ENCODE measurements at places on chromosomes 3 and 15.

DNA sequence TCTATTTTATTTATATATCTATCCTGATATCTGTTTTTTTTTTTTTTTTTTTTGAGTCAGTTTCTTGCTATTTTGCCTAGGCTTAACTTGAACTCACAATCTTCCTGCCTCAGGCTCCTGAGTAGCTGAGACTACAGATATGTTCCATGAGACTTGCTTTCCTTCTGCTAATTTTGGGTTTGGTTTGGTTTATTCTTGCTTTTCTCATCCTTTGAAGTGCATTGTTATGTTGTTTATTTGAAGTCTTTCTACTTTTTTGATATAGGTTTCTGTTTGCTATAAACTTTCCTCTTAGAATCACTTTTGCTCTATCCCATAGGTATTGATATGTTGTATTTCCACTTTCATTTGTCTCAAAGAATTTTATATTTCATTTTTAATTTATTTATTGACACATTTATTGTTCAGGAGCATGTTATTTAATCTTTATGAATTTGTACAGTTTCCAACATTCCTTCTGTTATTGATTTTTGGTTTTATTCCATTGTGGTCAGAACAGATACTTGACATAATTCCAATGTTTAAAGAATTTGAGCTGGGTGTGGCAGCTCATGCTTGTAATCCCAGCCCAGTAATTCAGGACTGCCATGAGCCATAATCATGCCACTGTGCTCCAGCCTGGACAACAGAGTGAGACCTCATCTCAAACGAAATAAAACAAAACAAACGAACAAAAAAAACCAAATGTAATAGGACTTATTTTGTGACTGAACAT, 62.3 kb upstream of the PLSCR4 start:
- DNase-seq = no peak

DNA sequence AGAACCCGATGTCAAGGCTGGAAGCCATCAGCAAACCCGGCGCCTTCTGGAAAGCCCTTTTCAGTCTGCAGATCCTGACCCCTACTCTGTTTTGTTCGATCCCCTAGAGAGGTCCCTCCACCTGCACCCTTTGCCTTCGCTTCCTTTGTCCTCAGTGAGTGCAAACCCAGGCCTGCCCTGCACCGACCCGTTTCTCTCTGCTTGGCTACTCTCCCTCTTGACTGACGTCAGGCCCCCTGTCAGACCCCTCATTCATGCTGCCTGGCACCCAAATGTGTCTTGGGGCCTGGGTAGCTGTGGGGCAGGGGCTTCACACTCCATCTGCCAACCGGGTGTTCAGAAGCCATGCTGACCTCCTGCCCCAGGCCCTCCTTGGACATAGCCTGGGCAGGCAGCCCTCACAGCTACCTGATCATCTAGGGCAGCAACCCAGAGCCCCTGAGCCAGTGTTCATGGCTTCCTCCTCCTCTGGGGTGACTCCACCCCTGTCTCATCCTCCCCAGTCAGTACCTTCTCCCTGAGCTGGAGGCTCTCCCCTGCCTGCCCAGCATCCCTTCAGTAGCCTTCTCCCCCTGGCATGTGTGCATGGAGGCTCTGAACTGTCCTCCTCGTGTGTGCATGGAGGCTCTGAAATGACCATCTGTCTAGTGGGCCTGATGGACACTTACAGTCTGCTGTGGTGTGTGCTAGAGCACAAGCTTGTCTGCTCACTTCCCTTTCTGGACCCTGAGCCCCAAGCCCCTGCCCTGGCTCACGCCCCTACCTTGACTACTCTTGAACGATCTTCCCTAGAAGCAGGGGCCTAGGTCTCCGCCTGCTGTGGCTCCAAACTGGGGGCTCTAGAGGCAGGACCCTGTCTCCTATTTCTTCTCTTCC, 69.4 kb downstream of the EXOG start:
- no peak for DNase-seq

DNA sequence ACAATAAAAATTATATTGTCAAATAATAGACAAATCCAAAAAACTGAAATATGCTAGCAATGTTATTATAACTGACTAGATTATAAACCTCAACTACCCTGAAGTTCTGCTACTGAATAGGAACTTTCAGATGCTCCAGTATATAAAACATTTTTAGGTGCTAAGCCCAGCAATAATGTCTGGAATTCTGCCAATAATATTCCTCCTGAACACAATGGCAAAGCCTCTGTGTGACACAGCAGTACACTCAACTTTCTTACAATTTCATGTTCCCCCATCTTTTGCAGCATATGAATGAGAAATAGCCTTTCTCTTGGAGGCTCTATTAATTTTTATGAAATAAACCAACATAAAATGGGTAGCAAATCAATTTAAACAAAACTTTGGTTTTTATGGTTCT, 29.5 kb downstream of the ATOSA start:
- no peak for DNase-seq

DNA sequence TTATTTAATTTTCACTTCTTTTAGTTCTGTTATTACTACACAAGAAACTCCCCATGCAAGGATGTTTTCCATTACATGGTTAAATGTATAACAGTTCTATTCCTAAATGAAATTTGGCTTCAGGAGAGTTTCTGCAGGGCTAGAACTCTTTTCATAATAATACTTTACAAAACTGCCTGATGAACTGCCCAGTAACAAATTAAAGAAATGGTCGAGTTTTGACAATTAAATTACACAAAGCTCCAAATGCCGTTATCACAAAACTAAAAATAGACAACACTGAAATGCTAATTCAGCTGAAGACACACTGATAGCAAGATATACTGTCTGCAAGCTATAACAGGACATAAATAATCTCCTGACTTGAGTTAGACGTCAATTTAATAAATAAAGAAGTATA, 435.2 kb upstream of the CCDC54 start:
- no peak for DNase-seq

DNA sequence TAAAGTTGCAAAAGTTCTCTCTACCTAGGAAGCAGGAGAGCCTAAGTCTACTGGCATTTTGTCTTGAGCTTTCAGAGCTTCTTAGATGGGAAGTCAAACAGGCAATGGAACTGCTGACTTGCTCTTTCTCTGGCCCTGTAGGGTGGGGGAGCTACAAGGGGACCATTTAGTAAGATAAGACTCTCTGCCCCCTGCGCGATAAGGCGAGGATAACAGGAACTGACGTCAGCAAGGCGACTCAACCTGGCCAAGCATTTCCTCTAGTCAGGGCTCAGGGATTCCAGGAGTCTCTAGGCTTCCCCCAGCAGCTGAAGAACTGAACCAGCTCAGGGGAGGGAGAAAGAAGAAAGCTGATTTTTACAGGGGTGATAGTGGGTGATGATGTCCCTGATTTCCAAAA, 5.8 kb downstream of the RARB start:
- DNase-seq = no peak

- no peak for DNase-seq
Measured at GRCh38 chr3:185089751-185090150, 63.1 kb downstream of the C3orf70 start.
